Right hindlimb (tissue), 1 donor: ENCODE measurements at places on chromosomes 11 and 22.

- DNase-seq, result no peak
Observed at GRCh38 chr11:94641167-94641761, 74.1 kb downstream of the PIWIL4 start.

- no peak for DNase-seq
Observed at GRCh38 chr22:22913989-22914388, 26.4 kb downstream of the IGLL5 start.

DNA sequence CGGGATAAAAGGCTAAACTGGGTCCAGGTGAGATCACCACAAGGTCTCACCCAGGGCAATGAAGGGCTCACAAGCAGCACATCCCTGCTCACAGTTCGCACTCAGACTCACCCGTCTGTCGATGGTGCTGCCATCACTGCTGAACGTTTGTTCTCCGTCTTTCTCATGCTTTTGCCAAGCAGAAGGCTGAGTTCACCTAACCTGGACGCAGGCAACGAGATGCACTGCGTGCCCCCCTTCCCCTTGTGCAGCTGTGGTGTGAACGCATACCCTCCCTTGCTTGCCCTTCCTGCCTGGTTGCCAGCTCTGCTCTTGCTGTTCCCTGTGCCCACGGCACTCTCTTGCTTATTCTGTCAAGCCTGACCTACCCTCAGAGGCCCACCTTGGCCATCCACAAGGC lies 18.0 kb downstream of the KCTD21 start:
- DNase-seq, result no peak

GRCh38 chr11:133443206-133443747 lies 89.0 kb downstream of the OPCML start:
- DNase-seq, result no peak

- DNase-seq, result no peak
Observed at GRCh38 chr11:83649528-83649855, 363.3 kb upstream of the CCDC90B start.

DNA sequence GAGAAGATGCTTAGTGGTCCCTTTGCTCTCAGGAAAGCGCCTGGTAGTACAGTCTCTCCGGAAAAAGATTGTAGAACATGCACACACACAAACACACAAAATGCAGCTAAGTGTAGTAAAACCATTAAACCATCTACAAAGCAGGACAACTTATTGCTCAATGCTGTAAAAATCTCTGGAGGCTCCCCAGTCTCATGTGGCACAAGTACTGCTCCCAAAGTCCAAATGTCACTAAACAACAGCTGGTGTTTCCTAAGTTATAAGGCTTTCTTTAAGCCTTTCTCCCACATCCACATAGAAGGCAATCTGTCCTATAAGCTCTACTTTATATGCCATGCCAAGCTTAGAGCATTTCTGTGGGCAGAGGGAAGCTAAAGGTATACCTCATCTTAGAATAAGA lies 32.9 kb downstream of the CDON start:
- no peak for DNase-seq
